Activated CD4-positive, alpha-beta T cell treated with anti-CD3 and anti-CD28 coated beads, Interleukin-2, amount 10 ng/mL, durations not matched to agents 7 days and 5 days (primary cell): ENCODE measurements at places on chromosomes 1 and 21. TPM values are rescaled to one million over a fixed set of nuclear protein-coding genes. Genes with fewer than 3 reads are reported as not detected.

COL6A1 gene
- total RNA-seq, result 0.27 TPM

SLC6A9 gene
- total RNA-seq, result 4.8 TPM

NBPF20 gene
- total RNA-seq, result 0.62 TPM

PCP4 gene
- not detected for total RNA-seq

TSNAX gene
- total RNA-seq, result 49.3 TPM

FCRL5 gene
- total RNA-seq, result not detected
